ENCODE measurements at places on chromosomes 5 and 9.

DNA sequence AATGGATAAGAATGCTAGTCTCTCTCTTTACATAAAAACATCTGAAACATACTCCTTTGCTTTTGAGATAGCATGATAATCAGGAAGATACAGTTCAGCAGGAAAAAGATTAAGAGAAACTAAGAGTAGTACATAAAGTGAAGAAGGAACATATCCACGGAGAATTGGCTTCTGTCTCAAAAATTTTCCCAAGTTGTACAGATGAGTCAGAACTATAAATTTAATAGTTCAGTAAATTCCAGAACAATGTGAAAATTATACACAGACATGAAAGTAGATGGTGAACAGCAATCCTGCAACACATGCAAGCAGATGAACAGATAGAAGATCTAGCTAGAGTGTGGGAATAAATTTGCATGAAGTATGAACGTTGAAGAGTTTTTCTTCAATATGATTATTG, 691.4 kb upstream of the RIOK2 start:
- DNase-seq = no peak

DNA sequence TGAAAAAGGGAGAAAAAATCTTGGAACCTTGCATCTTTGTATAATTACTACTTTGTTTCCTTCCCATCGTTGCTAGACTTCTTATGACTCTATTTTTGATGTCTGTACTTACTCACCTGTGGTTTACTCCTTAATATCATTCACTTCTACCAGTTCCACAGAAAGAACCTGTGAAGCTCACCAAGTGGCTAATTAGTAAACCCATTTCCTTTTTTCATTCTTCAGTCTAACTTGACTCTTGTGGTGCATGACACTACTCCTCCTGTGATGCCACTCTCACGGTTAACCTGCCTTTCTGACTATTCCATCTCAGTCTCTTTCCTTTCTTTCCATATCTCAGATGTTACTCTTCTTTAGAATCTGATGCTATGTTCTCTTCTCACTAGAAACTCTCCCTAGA, 14.6 kb downstream of the RECK start:
- DNase-seq = no peak

DNA sequence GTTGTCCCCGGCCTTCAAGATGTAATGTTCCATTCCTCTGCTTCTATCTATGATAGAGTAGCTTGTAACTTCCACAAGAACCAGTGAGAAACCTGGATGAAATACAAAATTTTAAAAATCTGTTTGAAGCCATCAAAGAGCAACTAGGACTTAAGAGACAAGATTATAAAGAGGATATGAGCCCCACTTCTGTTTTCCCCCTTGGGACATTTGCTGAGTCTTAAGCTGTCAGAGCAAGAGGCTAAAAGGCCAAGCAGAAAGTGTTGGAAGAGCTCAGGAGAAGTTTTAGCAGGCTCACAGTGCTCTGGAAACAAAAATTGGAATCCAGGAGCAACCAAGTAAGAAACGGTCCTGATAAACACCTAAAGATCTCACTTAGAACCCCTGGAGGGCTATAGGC, 76.1 kb downstream of the ADRB2 start:
- no peak for DNase-seq

DNA sequence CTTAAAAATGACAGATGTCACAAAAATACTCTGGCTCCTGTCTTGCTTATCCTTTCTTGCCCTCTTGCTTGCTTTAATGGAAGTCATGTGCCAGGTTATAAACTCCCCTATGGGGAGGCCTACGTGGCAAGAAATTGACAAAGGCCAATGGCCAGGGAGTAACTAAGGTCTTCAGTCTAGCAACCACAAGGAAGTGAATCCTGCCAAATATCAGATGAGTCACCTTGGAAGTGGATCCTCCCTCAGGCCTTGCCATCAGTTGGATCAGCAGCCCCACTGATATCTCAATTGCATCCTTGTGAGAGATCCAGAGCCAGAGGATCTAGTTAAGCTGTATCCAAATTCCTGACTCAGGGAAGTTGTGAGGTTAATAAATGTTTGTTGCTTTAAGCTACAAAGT, 82.8 kb downstream of the CAAP1 start:
- DNase-seq = no peak

DNA sequence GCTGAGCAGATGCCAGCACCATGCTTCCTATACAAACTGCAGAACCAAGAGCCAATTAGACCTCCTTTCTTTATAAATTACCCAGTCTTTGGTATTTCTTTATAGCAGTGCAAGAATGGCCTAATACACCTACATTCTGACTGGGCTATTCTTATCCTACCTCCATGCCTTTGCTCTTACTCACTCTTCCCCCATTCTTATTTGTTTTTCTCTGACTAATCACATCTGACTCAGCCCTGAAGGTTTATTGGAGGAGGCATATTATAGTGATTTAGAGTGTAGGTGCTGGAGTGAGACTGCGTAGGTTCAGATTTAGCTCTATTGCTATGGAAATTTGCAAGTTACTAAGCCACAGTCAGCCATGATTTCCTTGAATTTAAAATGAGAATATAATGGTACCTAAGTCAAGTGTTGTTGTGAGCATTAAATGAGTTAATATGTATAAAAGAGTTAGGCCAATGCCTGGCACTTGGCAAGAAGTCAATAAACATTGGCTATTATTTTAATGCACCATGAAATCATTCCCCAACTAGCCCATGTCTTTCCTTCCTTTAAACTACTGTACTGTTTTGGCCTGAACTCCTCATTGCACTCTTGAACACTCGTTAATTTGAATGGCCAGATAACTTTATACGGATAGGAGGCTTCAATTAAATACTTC, 531.2 kb upstream of the ZNF608 start:
- no peak for DNase-seq

GRCh38 chr9:91949946-91950664, at the start of gene ROR2:
Gene ROR2, minus strand, starts transcription at chr9:91950228.
- no peak for DNase-seq

DNA sequence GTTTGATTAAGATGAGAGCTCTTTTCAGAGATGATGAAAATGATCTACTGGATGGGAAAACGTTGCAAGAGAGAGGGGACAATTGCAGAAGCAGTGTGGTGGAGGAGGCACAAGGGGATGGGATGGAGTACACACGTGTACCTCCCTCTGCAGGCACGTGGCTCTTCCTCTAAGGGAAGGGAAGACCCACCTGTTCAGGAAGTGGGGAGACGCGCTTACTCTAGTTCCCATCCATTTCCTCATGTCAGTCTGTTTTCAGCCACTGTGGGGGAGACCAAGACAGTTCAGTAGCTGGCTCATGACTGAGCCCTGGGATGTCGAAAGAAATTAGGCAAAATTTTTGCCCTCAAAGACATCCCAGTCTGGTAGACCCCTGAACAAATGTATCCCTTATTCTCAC, 619.2 kb upstream of the CLINT1 start:
- DNase-seq = no peak

DNA sequence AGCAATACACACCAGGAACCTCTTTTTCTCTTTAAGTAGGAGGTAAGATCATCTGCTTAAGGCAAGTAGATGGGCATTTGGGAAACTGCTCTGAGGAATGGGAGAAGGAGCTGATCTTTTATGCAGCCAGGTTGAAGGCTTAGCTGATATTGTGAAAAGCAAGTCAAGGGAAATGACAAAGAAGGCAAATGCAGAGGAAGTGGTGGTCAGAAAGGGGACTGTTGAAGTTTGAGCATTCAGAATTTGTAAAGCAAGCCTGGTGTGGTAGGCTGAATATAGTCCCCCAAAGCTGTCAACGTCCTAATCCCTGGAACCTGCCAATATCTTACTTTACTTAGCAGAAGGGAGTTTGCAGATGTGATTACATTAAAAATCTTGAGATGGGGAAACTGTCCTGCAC, 128.9 kb downstream of the ADAMTS12 start:
- DNase-seq = no peak

- no peak for DNase-seq
Observed at GRCh38 chr5:164357395-164358033, 852.1 kb downstream of the MAT2B start.

GRCh38 chr9:133060417-133060841, 1.4 kb upstream of the CEL start:
- DNase-seq = no peak

DNA sequence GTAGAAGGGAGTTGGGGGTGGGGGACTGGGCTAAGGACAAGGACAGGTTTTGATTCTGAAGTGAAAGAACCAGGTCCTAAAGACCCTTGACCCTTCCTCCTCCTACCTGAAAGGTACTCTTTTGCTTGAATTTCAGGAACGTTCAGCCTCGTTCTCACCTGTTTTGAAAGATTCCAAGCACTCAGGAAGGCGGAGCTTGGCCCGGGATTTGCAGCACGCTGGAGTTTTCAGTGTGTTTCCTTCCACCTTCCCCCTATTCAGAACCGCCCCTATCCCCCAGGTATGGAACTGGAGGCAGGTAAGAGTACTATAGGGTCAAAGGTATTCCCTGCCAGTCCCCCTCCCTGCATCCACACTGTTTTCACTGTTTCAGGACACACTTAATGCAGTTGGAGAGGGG, 7.1 kb downstream of the EGR1 start:
- no peak for DNase-seq

DNA sequence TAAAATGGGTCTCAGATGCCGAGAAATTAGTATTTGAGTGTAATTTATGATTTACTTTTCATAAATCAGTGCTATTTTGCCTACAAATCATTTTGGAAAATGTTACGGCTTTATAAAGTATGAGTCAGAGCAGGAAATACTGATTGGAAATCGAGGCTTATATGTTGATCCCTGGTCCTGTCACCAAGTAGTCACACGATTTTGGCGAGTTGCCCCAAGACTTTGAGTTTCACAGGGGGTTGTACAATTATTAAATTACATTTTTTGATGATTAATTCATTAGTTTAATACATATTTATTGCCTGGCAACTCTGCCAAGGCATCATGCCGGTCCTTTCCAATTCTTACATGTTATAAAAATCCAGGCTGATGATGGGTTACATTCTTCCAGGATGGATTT, 443.9 kb upstream of the KLF4 start:
- DNase-seq = no peak

DNA sequence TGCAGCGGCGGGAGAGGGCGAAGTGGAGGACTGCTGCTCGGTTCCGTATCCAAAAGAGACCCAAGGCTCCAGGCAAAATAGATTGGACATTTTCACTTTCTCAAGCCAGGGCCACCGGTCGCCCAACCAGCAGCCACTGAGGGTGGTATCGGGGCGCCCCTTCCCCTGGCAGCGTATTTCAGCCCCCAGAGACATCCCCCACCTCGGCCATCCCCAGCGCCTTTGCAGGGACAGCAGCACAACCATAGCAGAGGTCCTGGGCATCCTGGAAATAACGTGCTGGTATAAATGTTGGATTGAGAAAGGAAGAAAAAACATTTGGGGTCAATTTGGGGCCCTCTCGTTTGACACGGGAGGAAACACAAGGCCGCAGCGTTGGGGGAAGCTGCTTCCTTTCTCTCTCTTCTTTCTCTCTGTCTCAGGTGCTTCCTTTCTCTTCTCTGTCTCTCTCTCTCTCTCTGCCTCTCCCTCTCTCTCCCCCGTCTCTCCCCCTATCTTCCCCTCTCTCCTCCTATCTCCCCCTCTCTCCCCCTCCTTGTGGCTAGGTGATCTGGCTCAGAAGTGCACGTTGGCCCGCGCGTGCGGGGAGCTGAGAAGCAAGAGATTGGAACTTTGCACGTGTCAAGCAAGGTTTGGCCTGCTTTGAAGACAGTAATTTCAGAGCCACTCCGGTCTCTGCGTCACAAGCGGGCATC, 624 bp upstream of the RETREG1 start:
- no peak for DNase-seq

GRCh38 chr5:16461782-16462181, 3.8 kb downstream of the ZNF622 start:
- DNase-seq = no peak

- DNase-seq = no peak
Observed at GRCh38 chr5:78557601-78558000, 91.0 kb downstream of the LHFPL2 start.

- DNase-seq = no peak
Observed at GRCh38 chr5:136174021-136174659, 18.8 kb downstream of the SMIM32 start.
